ENCODE measurements at places on chromosomes 2 and 18.

- no peak for DNase-seq
These were observed 427.8 kb upstream of the MYT1L start for GRCh38 chr2:2758793-2759367.

DNA sequence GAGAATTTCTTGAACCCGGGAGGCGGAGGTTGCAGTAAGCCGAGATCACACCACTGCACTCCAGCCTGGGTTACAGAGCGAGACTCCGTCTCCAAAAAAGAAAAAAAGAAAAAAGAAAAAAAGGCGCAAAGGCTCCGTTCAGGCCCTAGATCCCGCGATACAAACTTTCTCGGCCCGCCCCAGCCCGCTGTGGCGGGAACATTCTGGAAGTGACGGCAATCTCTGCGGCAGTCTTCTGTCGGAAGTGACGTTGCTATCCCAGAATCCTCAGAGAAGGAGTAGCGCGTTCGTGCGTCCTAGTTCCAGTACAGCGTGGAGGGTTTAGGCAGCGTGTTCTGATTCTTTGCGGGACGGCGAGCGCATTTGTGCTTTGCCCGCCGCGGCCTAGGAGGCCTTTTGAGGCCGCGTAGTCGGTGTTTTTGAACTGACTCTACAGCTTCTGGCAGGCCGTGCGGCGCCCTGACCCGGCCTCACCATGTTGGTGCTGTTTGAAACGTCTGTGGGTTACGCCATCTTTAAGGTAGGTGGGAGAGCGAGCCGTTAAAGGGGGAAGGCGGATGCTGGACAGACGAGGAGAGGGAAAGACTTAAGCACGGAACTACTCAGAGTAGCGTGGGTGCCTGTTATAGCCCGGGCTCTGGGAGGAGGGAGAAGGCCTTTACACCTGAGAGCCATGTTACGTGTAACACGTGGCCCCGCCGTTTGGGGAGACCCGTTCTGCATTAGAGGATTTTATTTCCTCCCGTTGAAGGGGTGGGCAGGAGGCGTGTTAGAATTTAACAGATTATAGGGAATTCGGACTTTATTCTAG lies at the start of gene NOP58:
Gene NOP58, plus strand, starts transcription at position 297 of the 811 bp plus-strand sequence. Its CDS starts 179 bp downstream, at position 476.
- DNase-seq = peak; percentile 91

DNA sequence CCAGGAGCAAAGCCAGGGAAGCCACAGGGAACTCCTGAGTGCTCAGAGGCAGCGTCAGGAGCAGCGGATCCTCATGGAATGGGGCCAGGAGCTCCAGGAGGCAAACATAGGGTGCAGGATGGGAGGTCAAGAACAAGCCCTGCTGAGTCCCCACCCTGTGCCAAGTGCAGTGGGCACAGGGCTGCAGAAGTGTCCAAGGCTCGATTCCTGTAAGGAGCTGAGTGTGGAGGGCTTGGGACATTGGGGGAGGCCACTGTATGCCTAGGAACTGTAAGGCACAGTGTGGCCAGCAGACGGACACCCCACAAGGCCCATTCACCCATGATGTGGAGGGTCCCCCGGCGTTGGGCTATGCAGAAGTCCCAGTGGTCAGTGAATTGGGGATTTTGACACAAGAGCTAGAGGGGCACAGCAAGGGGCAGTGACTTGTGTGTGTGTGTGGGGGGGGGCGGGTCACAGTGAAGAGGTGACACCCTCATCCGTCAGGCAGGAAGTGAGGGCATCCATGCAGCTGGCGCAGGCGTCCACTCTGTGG lies 55.6 kb downstream of the ACKR3 start:
- no peak for DNase-seq

DNA sequence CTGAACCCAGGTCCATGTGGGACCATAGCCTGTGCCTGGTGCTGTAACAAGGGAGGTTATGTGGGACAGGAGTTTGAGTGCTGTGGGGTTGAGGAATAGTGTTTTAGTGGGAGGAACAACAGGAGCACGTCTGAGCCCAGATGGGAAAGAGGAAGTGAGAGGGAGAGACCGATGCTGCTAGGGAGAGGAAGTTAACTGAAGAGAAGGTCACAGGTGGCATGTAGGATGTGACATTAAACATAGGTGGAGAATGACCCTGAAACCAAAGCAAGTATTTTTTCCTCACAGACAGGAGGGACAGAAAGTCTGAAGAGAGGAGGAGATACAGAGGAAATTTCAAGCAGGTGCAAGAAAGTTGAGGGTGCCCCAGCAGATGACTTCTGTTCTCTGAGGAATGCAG lies 87.8 kb downstream of the ACOXL start:
- no peak for DNase-seq

- DNase-seq = no peak
These were observed 133.2 kb downstream of the ARHGAP15 start for GRCh38 chr2:143262389-143262788.

DNA sequence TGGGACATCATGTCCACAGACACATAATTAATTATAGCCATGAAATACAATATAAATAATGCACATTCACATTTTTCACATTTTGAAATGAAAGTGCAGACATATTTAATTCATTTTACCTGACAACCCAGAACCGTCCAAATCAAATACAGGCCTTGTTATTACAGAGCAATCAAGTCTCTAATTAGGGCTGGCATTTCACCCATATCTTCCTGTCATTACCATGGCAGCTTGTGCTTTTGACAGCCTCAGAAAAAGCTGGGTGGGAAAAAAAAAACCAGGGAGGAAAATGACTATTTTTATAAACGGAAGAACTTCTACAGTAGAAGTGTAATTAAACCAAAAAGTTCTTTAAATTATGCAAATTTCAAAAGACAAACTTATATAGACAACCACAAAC lies 436.4 kb downstream of the FBXO15 start:
- peak; percentile 70 for DNase-seq

DNA sequence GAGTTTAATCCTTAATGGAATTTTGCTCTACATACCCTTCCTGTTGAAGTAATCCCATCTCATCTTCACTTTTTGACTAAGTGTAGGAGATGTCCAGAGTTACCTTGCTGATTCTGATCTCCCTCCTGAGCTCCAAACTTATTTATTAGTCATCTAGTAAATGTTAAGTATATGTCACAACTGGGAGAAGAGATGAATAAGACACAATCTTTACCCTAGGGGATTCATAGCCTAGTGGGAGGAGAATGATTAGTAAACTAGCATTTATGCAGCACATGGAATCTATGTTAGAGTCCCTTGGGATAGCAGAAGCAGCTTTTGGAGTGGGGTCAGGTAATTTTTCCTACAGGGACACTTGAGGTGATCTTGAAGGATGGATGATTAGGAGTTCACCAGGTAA lies 20.7 kb downstream of the ACVR2A start:
- no peak for DNase-seq

GRCh38 chr2:48860380-48860779 lies 104.9 kb upstream of the LHCGR start:
- DNase-seq = no peak

GRCh38 chr2:196341277-196341841 lies 170.0 kb upstream of the STK17B start:
- DNase-seq = no peak

DNA sequence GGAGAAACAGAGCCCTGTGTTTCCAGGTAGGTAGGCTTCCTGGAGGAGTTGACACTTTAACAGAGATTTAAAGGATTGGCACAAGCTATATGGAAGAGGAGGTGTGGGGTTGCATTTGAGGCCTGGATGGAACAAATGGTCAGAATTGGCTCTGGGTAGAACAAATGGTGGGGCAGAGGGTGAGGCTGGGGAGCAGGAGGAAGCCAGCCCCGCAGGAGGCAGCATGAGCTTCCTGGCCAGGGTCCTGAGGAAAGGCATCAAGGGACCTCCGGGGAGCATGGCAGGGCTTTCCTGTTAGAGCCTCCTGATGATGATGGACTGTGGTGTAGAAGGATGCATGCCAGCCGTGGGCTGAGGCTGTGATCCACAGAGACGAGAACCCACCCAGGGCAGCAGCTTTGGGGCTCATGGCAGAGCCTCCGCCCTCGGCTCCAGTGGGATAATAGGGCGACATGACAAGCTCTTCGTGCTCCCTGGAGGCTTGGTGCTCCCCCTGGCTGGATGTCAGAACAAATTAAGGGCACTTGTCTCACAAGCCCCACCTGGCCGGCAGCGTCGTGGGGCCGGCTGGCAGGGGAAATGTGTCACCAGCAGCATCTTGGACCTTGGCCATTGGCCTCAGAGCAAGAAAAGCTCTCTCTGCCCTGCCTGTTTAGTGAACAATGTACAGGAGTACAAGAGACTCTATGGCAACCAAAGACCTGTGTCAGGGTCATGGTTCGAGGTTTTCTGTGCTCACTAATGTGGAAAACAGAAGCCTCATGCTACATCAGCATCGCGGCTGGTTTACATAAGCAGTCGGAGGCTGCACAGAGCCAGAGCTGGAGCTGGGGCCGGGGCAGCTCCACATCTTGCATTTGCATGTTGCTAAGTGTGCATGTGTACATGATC lies 153.5 kb downstream of the MYCN start:
- no peak for DNase-seq

- no peak for DNase-seq
These were observed 30.6 kb downstream of the FAM178B start for GRCh38 chr2:96955762-96956161.

- DNase-seq = no peak
These were observed 304.6 kb upstream of the CXCR4 start for GRCh38 chr2:136422512-136422911.

GRCh38 chr2:237653776-237654558 lies 26.6 kb downstream of the LRRFIP1 start:
- no peak for DNase-seq

DNA sequence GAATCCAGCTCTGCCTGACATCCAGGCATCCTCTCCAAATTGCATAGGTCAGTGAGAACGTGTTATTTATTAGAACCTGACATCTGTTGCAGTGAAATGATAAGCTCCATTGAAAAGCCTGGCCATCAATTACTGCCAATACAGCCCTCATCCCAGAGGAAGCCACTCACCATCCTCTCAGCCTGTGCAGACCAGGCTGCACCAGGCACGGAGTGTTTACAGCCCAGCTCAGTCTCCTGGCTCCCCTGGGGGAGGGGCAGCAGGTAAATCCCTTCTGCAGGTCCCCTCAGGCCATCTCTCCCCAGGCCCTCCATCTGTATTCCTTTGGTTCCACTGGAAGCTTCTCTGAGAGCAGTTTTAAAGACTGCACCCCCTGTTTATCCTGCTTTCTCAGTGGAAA lies 82.6 kb upstream of the FOSL2 start:
- no peak for DNase-seq

GRCh38 chr2:174846941-174847938 lies 83.0 kb upstream of the CHRNA1 start:
- no peak for DNase-seq

GRCh38 chr2:7053650-7054265 lies 136.5 kb downstream of the RNF144A start:
- peak; percentile 88 for DNase-seq

DNA sequence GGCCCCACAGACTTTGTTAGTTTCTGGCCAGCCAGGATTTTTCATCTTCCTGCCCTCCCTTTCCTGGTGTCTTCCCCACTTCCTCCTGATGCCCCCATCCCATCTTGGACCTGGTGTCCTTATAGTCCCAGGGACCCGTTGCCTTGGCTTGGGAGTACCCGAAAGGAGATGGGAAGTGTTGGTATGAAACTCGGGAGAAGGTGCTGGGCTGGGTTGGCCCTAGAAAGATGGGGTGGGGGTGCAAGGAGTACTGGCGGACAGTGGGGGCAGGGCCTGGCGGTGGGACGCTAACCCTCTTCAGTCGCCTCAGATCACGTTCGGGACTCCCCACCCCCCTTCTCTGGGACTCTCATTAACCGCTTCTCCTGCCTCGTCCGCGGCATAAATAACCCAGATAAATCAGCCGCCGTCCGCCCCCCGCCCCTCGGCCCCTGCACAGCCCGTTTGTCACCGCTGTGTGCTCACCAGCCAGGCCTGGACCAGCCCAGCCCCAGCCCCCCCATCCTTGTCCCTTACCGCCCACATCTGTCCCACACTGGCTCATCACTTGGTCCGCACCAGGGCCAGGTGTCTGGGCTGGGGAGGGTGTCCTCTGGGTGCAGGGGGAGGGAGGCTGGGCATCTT lies 3.7 kb upstream of the ASIC4 start:
- DNase-seq = no peak

GRCh38 chr2:177519534-177520115 lies 127.1 kb downstream of the AGPS start:
- DNase-seq = no peak

- no peak for DNase-seq
These were observed 7.4 kb upstream of the RAB1A start for GRCh38 chr2:65137197-65137775.

DNA sequence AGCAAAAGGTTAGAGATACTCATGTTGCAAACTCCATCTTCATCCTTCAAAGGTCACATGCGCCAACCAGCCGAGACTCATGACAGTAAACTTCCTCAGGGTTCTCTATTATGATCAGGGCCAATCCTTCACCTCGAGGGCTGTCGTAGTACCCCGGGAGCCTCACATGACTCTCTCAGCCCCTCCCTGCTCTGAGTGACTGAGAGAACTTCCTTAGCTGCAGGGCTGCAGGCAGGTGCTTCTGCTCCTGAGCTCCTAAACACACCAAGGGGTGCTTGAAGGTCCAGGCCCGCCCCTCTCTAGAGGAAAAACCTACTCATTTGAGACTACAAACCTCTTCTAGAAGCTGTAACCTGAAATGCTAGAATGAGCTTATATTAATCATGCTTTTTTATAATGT lies 48.2 kb downstream of the LONRF2 start:
- DNase-seq = no peak

GRCh38 chr2:180017784-180018183 lies 10.7 kb upstream of the CWC22 start:
- no peak for DNase-seq

DNA sequence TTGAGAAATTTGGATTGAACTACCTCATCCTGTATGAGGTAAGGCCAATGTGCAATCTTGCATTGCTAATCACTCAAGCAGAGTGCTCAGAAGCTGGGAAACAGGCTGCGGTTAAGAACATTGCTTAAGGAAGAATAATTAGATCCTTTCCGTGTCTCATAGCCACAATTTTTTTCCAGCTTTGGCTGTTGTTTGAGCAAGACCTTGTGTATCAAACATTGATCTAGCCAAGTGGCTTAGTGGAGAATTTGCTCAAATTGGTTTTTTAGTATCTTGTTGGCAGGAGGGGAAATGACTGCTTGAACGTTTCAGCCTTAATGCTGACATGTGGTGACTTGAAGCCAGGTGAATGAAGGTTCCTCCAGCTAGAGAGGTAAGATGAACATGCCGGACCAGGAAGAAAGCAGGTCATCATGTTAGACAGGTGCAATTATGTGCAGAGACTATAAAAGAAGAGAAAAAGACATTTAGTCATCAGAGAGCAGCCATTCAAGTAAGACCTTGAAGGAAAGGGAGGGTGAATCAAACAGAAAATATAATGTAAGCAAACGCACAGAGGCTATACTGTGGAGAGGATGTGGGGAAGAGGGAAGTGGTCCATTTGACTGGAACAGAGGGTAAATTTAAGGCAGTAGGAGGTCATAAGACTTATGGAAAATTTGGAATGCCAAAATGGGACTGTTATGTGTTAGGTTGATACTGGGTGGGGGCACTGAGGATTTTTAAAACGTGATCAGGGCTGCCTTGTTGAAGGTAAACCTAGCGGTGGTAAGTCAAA lies 98.9 kb upstream of the CYP1B1 start:
- no peak for DNase-seq

- no peak for DNase-seq
These were observed 378.1 kb downstream of the SOCS6 start for GRCh38 chr18:70666936-70667335.
